ENCODE measurements at places on chromosomes 5 and 9. TPM values are rescaled to one million over a fixed set of nuclear protein-coding genes. Genes with fewer than 3 reads are reported as not detected.

NEURL1B gene
- total RNA-seq: 0.22 TPM

GABRB2 gene
- total RNA-seq: not detected

SLC36A2 gene
- not detected for total RNA-seq

TRMO gene
- total RNA-seq: 47.1 TPM

GRCh38 chr5:165457859-165458481, 1952.6 kb downstream of the MAT2B start:
- no peaks in the 10 kb centered on the region for H3K27me3 ChIP-seq
- no peak overlapping the region for H3K27ac ChIP-seq
- H3K36me3 ChIP-seq: no peaks in the 10 kb centered on the region
- DNase-seq: no peak
- H3K4me3 ChIP-seq: no peak overlapping the region
- H3K4me1 ChIP-seq: no peaks in the 10 kb centered on the region

GRCh38 chr9:114668146-114668545, 10.5 kb upstream of the TEX53 start:
- H3K4me3 ChIP-seq: no peak overlapping the region
- DNase-seq: no peak
- no peaks in the 10 kb centered on the region for H3K36me3 ChIP-seq
- H3K27ac ChIP-seq: no peak overlapping the region
- H3K27me3 ChIP-seq: peaks cover 8% of the 10 kb centered on the region

GRCh38 chr5:81162501-81162900, 70.6 kb upstream of the CKMT2 start:
- no peak overlapping the region for H3K4me3 ChIP-seq
- H3K4me1 ChIP-seq: no peaks in the 10 kb centered on the region
- no peak for DNase-seq
- H3K27me3 ChIP-seq: no peaks in the 10 kb centered on the region
- H3K27ac ChIP-seq: no peak overlapping the region
- no peaks in the 10 kb centered on the region for H3K36me3 ChIP-seq
